ENCODE measurements at places on chromosomes 1 and 21.

- no peak overlapping the region for H3K27ac ChIP-seq
- DNase-seq, result no peak
- H3K4me3 ChIP-seq, result no peak overlapping the region
- no peaks in the 10 kb centered on the region for H3K27me3 ChIP-seq
- no peaks in the 10 kb centered on the region for H3K36me3 ChIP-seq
Observed at GRCh38 chr1:68213843-68214242, 18.5 kb downstream of the WLS start.

DNA sequence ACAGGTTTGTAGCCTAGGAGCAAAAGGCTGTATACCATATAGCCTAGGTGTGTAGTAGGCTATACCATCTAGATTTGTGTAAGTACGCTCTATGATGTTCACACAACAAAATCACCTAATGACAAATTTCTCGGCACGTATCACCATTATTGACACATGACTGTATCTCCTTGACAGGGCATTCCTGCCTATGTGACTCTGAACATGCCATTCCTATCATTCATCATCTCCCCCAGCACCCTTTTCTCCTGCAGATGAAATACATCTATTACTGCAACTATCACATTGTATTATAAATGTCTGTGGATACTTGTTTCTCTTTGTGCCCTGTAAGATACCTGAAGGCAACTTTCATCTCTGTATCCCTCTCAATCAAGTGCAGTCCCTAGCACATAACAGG is 29.9 kb downstream of the TP53BP2 start:
- H3K4me1 ChIP-seq, result peaks cover 19% of the 10 kb centered on the region
- no peak overlapping the region for H3K27ac ChIP-seq
- H3K36me3 ChIP-seq, result peaks cover 27% of the 10 kb centered on the region
- H3K4me3 ChIP-seq, result no peak overlapping the region
- no peaks in the 10 kb centered on the region for H3K27me3 ChIP-seq

GRCh38 chr1:161953256-161953920 is 70.3 kb downstream of the OLFML2B start:
- H3K4me1 ChIP-seq, result peaks cover 19% of the 10 kb centered on the region
- no peak for DNase-seq
- peaks cover 16% of the 10 kb centered on the region for H3K36me3 ChIP-seq
- no peaks in the 10 kb centered on the region for H3K27me3 ChIP-seq

- no peaks in the 10 kb centered on the region for H3K27me3 ChIP-seq
- no peak overlapping the region for H3K4me3 ChIP-seq
- no peak for DNase-seq
- H3K36me3 ChIP-seq, result no peaks in the 10 kb centered on the region
- no peak overlapping the region for H3K27ac ChIP-seq
Observed at GRCh38 chr1:176854758-176855745, 309.5 kb downstream of the ASTN1 start.

DNA sequence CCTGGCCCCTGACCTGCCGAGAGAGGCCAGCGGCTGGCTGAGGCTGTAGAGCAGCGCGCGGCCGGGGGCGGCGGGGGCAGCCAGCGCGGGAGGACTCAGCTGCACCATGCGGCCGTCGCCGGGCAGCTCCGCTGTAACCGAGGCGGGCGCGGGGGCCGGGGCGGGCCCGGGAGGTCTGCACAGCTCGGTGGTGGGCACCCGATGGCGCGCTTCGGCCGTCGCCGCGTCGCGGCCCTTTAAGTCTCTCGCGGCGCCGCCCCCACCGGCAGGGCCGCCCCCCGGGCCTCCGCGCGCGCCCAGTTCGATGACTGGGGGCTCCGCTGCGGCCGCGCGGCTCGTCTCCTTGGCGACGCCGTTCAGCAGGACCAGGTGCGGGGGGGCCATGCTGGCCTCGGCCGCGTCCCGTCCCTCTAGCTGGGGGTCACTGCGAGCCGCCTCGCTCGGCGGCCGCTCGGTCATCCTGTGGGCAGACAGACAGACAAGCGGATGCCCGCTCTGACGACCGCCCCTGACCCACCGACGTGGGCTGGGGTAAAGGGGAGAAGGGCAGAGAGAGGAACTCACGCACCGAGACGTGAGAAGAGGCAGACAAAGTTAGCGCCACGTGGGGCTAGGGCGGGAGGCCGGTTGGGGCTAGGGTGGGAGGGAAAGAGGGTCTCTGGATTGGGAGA is 6.5 kb downstream of the TAL1 start:
- H3K27ac ChIP-seq, result no peak overlapping the region
- H3K4me1 ChIP-seq, result peaks cover 14% of the 10 kb centered on the region
- DNase-seq, result no peak
- no peak overlapping the region for H3K4me3 ChIP-seq
- H3K36me3 ChIP-seq, result no peaks in the 10 kb centered on the region
